HepG2 (cell line): ENCODE measurements at places on chromosomes 7 and 10. TPM values are rescaled to one million over a fixed set of nuclear protein-coding genes. Genes with fewer than 3 reads are reported as not detected.

DNA sequence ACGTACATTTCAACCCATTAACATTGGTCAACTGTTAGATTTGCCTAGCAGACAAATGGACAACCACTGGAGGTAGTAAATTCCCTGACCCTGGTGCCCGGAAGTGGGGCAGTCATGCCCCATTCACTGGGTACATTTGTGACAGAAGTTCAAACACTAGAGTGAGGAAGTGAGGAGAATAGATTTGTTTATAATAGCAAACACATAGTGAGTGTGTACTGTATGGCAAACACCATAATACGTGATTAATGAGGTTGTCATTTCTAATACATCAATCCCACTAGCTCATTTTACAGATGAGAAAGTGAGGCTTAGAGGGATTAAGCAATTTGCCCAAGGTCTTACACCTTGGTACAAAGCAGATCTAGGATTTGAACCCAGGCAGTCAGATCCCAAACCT is 181.9 kb upstream of the MKLN1 start:
- DNase-seq = no peak
- H3K4me3 ChIP-seq = no peak overlapping the region
- H3K36me3 ChIP-seq = no peaks in the 10 kb centered on the region
- no peak overlapping the region for H3K27ac ChIP-seq
- peaks cover 7% of the 10 kb centered on the region; the same call in 1 of the 2 replicates for H3K4me1 ChIP-seq
- H3K27me3 ChIP-seq = no peaks in the 10 kb centered on the region

GRCh38 chr10:49277973-49278372 is 21.0 kb upstream of the C10orf71 start:
- H3K4me1 ChIP-seq = no peaks in the 10 kb centered on the region
- DNase-seq = no peak
- no peaks in the 10 kb centered on the region for H3K36me3 ChIP-seq

CADPS2 gene
- total RNA-seq = 43.8 and 62.9 TPM in 2 replicates

GRCh38 chr7:71308096-71308495 is 176.2 kb downstream of the GALNT17 start:
- no peaks in the 10 kb centered on the region for H3K4me1 ChIP-seq
- H3K36me3 ChIP-seq = no peaks in the 10 kb centered on the region
- no peak for DNase-seq
- H3K27me3 ChIP-seq = peaks cover 1% of the 10 kb centered on the region; the same call in 1 of the 2 replicates
- no peak overlapping the region for H3K27ac ChIP-seq

- no peak overlapping the region for H3K4me3 ChIP-seq
- no peaks in the 10 kb centered on the region; the same call in 1 of the 2 replicates for H3K27me3 ChIP-seq
- peak; percentile 62 for DNase-seq
- H3K36me3 ChIP-seq = no peaks in the 10 kb centered on the region
- H3K4me1 ChIP-seq = peaks cover 54% of the 10 kb centered on the region
Observed at GRCh38 chr7:2608921-2609411, 22.8 kb upstream of the TTYH3 start.

NAT16 gene
- total RNA-seq = not detected in 2 replicates

DNA sequence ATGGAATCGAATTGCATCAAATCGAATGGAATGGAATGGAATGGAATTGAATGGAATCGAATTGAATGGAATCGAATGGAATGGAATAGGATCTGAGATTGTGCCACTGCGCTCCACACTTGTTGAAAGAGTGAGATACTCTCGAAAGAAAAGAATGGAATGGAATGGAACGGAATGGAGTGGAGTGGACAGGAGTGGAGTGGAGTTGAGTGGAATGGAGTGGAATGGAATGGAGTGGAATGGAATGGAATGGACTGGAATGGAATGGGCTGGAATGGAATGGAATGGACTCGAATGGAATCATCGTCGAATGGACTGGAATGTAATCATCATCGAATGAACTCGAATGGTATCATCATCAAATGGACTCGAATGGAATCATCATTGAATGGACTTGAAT is 38.0 kb downstream of the ZNF716 start:
- no peak overlapping the region for H3K27ac ChIP-seq
- no peak for DNase-seq
- no peaks in the 10 kb centered on the region for H3K27me3 ChIP-seq
- no peak overlapping the region for H3K4me3 ChIP-seq
- H3K4me1 ChIP-seq = no peaks in the 10 kb centered on the region
- H3K36me3 ChIP-seq = no peaks in the 10 kb centered on the region

MRLN gene
- not detected in 2 replicates for total RNA-seq

PLCE1 gene
- 0.04 and 0.06 TPM in 2 replicates for total RNA-seq

FKBP6 gene
- 0.13 and 0.20 TPM in 2 replicates for total RNA-seq

- H3K27ac ChIP-seq = no peak overlapping the region
- DNase-seq = no peak
- H3K4me3 ChIP-seq = no peak overlapping the region
- no peaks in the 10 kb centered on the region for H3K27me3 ChIP-seq
Observed at GRCh38 chr10:18204039-18204835, 64.0 kb downstream of the CACNB2 start.

PRPS1L1 gene
- total RNA-seq = not detected in 2 replicates

AP5Z1 gene
- 7.4 and 15.1 TPM in 2 replicates for total RNA-seq

ANKRD7 gene
- total RNA-seq = not detected in 2 replicates
